ENCODE measurements at places on chromosomes 1 and 21. TPM values are rescaled to one million over a fixed set of nuclear protein-coding genes. Genes with fewer than 3 reads are reported as not detected.

GRCh38 chr1:184514447-184514846, 127.6 kb downstream of the C1orf21 start:
- no peak for DNase-seq

DNA sequence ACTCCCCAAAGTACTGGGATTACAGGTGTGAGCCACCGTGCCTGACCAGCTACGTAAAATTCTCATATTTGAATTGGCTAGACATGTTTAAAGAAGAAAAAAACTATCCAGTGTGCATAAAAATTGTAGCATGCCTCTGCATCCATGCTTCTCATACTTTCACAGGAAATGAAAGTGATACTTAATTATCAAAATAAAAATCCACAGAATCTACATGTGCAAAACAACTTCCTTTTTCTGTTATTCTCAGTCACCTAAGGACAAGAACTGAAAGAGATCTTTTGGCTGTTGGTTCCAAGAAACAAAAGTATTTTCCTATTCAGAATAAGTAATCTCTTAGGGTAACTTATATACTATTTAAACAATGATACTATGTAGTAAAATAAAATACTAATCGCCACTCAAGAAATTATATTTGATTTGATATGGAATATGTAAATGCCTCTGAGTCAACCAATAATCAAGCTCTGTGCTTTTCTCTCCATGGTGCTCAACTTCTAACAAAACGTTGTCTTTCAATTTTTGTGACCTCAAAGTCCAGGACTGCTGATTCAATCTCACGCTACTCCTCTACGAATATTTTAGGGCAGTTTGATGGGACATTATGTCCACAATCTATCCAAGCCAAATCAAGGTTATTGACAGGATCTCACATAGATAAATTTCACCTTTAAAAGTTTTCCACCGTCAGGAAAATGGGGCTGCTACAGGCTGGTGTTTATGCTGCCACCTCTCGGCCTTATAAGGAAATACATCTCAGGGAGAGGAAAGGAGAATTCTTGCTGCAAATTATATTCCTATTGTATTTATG, 102.7 kb downstream of the ZNF281 start:
- DNase-seq: peak; percentile 21

The RNF186 gene
- total RNA-seq: not detected

- peak; percentile 44 for DNase-seq
Measured at GRCh38 chr1:225928186-225929175, 4.4 kb upstream of the PYCR2 start.

The FAM177B gene
- not detected for total RNA-seq

- DNase-seq: no peak
Measured at GRCh38 chr1:202029727-202030126, 19.3 kb downstream of the ELF3 start.

GRCh38 chr1:220347654-220348175, 75.5 kb upstream of the RAB3GAP2 start:
- no peak for DNase-seq
